ENCODE measurements at places on chromosomes 13 and 19. TPM values are rescaled to one million over a fixed set of nuclear protein-coding genes. Genes with fewer than 3 reads are reported as not detected.

DPF1 gene
- total RNA-seq = 2.4 TPM

POLR2I gene
- total RNA-seq = 27.3 TPM

KIRREL2 gene
- 0.05 TPM for total RNA-seq

SPRED3 gene
- 2.1 TPM for total RNA-seq

P2RY11 gene
- 5.5 TPM for total RNA-seq

UGGT2 gene
- 98.9 TPM for total RNA-seq

RNF126 gene
- total RNA-seq = 29.8 TPM

VSTM2B gene
- not detected for total RNA-seq

LHFPL6 gene
- 39.7 TPM for total RNA-seq

ACER1 gene
- not detected for total RNA-seq

ZNF358 gene
- total RNA-seq = 11.9 TPM

ZNF211 gene
- total RNA-seq = 11.8 TPM

SIGLEC12 gene
- total RNA-seq = not detected

CATSPERD gene
- not detected for total RNA-seq

ATP8A2 gene
- under 0.01 TPM for total RNA-seq

ADGRE3 gene
- total RNA-seq = not detected

ARID3A gene
- 28.2 TPM for total RNA-seq

LIG1 gene
- total RNA-seq = 18.5 TPM

SLC25A41 gene
- not detected for total RNA-seq

CILP2 gene
- 0.69 TPM for total RNA-seq

IGFL3 gene
- 2.4 TPM for total RNA-seq

RFPL4A gene
- not detected for total RNA-seq

ICAM3 gene
- total RNA-seq = 7.7 TPM

ATXN8OS gene
- total RNA-seq = not detected

PEX11G gene
- total RNA-seq = 1.5 TPM

KLK1 gene
- total RNA-seq = not detected

ENOX1 gene
- total RNA-seq = 2.1 TPM

KLK3 gene
- total RNA-seq = not detected

GAPDHS gene
- total RNA-seq = not detected

SPRYD7 gene
- total RNA-seq = 8.3 TPM

GRIN2D gene
- total RNA-seq = 1.5 TPM

KIR2DL1 gene
- not detected for total RNA-seq

B3GLCT gene
- 10.1 TPM for total RNA-seq

Data from smooth muscle cell of the umbilical artery (primary cell).